ENCODE measurements at places on chromosomes 11 and 22.

DNA sequence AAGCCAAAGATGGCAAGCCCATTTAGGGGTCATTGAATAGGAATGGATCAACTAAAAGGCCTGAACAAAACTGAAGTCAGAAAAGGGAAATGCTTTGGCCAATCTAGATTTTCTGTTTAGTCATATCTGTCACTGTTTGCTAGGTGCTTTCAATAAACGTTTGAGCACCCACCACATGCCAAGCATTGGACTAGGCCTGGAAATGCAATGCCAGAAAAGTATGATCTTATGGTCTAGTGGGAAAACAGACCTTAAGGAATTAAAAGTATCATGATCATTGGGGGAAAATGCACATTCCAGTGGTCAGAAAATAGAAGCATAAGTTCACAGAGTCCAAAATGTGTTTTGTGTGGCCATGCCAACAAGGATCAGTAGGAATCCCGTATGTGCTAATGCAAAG, 76.8 kb upstream of the BIRC3 start:
- no peak for DNase-seq

GRCh38 chr11:1906181-1906580, 13.3 kb upstream of the TNNT3 start:
- no peak for DNase-seq

GRCh38 chr11:113401718-113402117, 14.1 kb downstream of the ANKK1 start:
- DNase-seq: no peak

DNA sequence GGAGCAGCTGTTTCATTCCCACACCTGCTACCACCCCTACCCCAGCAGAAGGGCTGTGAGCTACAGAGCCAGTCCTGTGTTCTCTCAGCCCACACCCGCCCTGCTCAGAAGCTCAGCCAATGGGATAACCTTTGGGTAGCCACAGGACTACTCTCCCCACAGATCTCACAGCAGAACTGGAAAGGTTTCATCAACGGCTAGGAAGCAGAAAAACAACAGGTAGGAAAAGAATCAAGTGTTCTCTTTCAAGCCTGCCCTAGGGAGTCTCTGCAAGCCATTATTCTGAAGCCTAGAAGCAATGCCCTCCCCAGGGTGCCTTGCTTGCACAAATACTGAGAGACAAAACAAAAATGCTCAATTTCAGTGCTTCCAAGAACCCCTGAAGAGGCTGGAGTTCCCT, 77.2 kb downstream of the TMPRSS5 start:
- DNase-seq: no peak

DNA sequence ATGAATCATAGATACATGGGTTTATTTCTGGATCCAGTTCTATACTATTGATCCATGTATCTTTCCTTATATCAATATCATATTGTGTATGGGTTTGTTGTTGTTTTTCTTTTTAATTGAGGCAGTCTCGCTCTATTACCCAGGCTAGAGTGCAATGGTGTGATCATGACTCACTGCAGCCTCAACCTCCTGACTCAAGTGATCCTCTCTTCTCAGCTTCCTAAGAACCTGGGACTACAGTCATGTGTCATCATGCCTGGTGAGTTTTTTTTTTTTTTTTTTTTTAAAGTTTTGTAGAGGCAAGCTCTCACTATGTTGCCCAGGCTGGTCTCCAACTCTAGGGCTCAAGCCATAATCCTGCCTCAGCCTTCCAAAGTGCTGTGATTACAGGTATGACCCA, 1589.4 kb upstream of the TENM4 start:
- no peak for DNase-seq

GRCh38 chr22:34623580-34623979, 442.4 kb upstream of the ISX start:
- no peak for DNase-seq

DNA sequence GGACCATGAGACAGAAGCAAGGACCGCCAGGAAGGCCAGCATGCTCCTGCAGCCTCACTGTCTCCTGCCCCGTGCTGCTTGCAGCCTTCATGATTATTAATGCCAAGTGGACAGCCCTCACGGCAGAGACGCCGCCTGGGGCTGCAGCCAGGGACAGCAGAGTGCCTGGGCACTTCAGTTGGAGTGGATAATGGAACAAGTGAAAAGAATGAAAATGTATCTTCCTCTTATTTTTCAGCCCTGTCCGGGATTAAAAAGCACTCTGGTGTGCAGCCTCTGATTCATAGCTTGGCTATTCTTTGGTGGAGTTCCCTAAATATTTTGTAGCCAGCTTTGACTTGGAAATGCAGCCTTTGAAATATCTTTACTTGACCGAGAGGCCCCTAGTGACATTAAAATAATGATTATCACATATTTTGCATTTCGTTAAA, 1404.2 kb downstream of the BRD1 start:
- no peak for DNase-seq

- no peak for DNase-seq
Observed at GRCh38 chr11:68677432-68677831, 6.9 kb upstream of the GAL start.
